ENCODE measurements at places on chromosomes 11 and 22.

- no peak for DNase-seq
Measured at GRCh38 chr22:39656495-39657490, 86.2 kb downstream of the CACNA1I start.

DNA sequence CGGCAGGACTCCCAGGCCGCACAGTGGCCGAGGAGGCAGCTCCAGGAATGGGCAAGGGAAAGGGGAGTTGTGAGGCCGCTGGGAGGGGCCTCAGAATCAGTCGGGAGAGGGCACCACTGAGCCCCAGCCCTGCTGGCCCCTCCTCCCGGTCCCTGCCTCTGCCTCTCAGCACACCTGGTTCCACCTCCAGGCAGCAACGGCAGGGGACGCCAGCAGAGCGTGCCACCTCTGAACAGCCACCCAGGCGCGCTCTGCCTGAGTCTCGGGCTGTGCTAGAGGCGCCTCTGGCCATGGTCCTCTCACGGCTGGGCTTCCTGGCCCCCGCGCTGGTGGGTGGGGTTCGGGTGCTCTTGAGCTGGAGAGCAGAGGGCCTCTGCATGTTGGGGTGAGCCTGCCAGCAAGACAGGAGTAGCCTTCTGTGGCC is 33.0 kb downstream of the MOB2 start:
- no peak for DNase-seq

DNA sequence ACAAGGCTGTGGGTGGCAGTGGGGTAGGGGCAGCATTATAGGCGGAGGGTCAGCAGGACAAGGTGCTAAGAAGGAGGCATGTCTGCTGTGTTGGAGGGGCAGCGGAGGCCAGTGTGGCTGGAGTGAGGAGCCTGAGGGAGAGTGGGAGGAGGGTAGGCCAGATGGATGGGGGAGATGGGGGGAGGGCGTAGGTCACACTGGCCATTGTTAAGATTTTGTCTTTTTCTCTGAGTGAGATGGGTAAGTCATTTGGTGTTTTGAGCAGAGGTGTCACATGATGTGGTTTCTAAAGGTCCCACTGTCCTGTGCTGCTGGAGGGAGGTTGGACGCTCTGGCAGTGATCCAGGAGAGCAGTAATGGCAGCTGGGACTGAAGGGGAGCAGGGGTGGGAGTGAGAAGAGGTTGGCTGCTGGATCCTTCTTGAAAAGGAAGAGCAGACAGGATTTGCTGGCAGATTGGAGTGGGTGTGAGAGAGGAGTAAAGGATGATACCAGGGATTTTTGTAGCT is 9.8 kb downstream of the PPP6R3 start:
- DNase-seq: no peak

GRCh38 chr22:49574881-49575702 is 252.6 kb downstream of the BRD1 start:
- DNase-seq: no peak

DNA sequence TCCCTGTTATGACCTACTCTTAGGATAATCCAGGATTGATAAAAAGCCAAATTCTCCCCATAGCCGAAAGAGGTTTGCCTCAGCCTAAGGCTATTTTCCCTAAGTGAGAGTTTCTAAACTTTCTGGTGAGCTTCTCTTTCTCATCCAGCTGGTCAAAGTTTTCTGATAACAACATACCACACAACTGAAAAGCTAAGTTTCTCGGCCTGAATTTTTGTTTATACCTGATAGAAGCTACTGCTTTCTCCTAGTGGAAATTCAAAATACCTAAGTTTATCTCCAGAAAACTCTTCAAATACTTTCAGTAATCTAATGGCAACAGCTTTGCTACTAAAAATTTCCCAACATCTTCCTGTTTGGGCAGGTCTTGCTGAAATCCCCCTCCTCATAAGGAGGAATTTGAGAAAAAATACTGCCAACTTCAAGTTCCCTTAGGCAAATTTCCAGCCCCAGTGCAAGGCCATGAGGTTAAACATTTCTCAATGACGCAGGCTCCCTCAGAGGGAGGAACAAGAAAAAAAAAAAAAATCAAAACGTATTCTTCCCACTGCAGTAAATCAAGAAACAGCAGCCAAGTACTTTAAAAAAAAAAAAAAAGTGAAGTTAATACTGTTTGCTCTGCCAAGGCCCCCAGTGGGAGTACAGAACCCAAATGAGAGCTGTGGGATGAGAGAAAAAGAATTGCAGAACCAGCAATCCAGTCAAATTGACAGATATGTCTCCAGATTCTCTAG is 127.0 kb downstream of the MRTFA start:
- DNase-seq: no peak

DNA sequence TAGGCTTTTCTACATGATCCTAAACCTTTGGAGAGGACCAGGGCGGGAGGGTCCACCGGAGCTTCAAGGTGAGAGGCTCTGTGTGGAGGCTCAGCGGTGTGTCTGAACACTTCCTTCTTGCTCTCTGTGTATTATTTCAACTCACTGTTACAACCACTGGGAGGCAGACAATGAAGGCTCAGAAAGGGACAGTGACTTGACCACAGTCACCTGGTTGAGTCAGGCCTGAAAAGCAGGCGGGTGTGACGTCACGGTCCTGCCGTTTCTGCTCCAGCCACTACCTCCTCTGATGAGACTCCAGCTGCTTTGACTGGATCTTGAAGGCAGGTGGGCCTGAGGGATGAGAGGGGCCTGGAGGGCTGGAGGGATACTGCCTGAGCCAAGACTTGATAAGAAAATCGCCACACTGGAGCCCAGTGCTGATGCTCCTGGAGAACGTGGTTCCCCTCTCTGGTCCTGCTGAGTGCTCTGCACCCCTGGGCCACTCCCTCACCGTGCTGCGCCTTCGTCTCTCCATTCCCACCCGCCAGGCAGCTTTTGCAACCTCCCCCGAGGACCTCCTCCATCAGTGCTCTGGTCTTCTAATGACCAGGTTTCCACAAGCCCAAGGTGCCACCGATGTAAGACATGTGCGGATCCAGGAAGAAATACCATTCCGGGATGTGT is 27.9 kb downstream of the KCNC1 start:
- DNase-seq: no peak

DNA sequence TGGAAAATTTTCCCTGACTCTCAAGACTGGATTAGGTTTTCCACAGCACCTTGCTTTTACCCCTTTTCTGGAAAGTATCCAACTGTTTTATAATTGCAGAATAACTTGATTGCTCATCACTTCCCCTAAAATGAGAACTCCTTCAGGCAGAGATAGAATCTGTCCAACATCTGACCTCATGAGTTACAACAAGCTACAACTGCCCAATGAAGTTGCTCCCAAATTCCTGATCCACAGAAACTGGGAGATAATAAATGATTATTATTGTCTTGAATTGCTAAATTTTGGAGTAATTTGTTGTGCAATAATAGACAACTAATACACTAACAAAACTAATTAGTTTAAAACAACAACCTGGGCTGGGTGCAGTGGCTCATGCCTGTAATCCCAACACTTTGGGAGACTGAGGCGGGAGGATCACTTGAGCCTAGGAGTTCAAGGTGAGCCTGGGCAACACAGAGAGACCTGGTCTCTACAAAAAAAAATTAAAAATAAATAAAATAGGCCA is 10.0 kb upstream of the CCDC83 start:
- no peak for DNase-seq

DNA sequence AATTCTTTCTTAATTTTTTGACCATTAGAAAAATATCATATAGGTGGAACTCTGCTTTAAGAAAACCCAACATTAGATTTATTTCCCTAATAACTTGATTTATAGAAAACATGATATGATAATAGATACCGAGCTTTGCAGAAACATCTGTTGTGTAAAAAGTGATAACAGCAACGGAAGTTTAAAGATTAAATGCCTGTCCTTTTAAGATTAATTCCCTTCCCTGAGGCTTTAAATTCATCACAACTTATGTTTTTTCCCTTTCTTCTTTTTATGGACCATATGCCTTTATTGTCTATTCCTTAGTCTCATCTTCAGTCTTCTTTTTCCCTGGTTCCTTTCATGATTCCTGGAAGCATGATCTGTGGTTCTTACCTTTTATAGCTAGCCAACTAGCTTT is 1.9 kb downstream of the USP47 start:
- DNase-seq: no peak

- no peak for DNase-seq
Measured at GRCh38 chr11:59552844-59553243, 41.5 kb downstream of the OR4D9 start.

DNA sequence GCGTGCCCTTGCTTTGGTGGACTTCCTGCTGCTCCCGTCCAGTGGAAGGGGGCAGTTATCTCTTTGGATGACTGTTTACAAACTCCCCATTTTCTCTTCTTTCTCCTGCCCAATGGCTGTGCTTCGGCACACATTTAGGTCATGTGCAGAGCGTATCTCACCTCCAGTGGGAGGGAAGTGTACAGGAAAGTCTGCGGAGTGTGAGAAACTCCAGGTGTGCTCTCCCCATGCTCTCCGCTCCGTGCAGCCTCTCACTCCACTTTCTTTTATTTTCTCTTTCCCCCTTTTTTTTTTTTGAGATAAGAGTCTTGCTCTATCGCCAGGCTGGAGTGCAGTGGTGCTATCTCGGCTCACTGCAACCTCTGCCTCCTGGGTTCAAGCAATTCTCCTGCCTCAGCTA is 11.9 kb upstream of the TEF start:
- DNase-seq: no peak

DNA sequence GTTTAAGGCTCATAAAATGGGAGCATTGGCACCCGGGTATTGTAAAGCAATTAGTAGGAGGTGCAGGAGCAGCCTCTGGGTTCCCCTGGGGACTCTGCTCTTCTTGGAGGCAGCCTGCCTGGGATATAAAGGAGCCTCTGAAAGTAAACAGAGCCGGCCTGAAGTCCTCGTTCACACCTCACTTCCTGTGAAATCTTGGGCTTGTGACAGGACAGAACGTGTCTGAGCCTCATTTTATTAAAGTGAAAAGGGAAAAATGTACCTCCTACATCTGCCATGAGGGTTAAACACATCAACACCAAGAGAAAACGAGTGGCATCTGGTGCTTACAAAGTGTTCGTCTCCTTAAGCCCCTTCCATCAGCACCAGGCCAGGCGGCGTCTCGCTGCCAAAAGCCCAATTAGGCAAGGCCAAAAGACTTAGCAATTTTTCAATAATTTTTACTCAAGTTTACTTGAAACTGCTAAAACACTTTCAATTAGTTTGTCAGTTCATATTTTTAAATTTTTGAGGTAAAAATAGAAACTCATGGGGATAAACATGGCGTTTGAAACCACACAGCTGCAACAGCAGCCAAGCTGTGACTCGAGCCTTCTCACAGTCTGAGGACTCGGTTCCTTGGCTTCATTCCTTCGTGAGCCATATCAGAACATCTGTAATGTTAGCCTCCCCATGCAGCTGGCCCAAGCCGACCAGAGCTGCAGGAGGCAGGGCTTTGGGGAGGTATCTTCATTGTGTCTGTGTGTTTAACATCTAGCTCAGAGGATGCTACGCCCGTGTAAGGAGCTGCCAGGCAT is 33.6 kb downstream of the MAP6 start:
- DNase-seq: no peak

DNA sequence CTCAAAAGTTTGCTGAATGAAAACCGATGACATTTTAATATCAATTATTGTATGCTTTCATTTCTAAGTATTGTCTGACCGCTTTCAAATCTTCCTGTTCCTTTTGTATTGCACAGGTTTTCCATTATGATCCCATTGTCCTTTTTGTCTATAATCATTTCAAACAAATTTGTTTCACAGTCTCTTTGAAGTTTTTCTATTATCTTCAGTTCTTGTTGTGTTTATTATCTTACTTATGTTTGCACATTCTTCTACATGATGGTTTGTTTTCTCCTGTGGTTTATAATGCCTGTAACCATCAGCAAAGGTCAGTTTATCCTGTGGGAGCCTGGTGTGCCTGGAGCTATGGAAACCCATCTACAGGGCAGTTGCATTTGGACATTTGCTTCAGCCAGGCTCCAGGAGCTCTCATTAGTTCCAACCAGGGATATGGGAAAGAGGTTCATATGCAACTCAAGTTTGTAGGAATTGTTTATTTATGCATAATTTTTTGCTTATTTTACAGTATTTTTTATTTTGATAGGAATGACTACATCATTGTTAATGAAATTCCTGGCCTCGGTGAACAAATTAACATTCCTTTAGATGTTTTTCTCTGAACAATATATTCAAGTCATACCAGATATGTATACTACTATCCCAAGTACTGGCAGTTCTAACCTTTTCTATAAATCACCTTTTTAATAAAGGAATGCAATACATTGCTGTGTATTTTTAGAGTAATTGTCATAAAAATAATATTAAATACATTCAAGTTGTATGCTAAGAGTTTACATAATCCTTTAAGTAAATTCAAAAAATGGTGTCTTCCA is 179.2 kb downstream of the SBF2 start:
- no peak for DNase-seq

GRCh38 chr11:44627165-44627789 is 61.8 kb downstream of the CD82 start:
- DNase-seq: no peak

- DNase-seq: no peak
Measured at GRCh38 chr22:37187891-37188761, at the start of gene C1QTNF6. Gene C1QTNF6 (minus strand): TSS chr22:37188247. CDS start chr22:37188213, 34 bp downstream.

Data from T1000 (cell line).